Tibial nerve (tissue), 4 donors: ENCODE measurements at places on chromosomes 11 and 22.

DNA sequence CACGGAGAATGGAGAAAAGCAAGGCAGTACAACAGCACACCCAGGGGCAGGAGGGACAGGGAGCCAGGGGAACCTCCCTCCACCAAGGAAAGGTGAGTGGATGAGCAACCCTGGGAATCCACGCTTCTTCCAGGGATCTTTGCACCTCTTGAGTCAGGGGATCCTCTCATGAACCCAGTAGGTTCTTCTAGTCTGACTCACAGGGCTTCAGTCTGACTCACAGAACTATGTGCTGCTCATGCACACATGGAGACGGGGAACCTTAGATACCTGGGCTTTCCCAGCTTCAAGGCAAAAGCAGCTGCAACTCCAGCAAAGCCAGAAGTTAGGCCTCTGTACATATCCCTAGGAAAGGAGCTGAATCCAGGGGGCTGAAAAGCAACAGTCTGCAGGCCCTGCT is 1021.4 kb upstream of the TENM4 start:
- no peaks in the 10 kb centered on the region for H3K4me1 ChIP-seq
- H3K27me3 ChIP-seq: no peaks in the 10 kb centered on the region
- DNase-seq: no peak
- no peak overlapping the region for H3K27ac ChIP-seq

GRCh38 chr22:39907047-39907446 is 6.2 kb downstream of the GRAP2 start:
- H3K36me3 ChIP-seq: no peaks in the 10 kb centered on the region
- no peaks in the 10 kb centered on the region for H3K27me3 ChIP-seq
- no peak for DNase-seq
- H3K27ac ChIP-seq: no peak overlapping the region
- H3K4me3 ChIP-seq: no peak overlapping the region

- H3K36me3 ChIP-seq: peaks cover 63% of the 10 kb centered on the region
- H3K4me3 ChIP-seq: no peak overlapping the region
- H3K27ac ChIP-seq: no peak overlapping the region
- no peaks in the 10 kb centered on the region for H3K27me3 ChIP-seq
These were observed 51.7 kb downstream of the PPP2R1B start for GRCh38 chr11:111714522-111714921.

DNA sequence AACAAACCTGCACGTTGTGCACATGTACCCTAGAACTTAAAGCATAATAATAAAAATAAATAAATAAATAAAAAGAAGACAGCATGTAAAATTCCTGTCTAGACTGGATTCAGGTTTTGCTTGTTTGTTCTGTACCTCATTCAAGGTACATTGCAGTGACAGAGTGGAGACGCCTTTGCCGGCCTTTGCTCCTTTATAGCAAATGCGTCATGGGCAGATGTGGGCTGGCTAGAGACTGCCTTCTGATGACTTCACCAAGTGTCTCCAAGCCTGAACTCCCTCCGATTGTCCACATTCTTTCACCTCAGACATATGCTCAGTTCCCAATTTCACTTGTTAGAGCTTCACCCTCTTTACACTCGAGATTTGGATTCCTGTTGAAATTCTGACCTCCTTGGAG is 147.8 kb upstream of the ARHGAP20 start:
- DNase-seq: no peak
- no peaks in the 10 kb centered on the region for H3K4me1 ChIP-seq
- no peak overlapping the region for H3K4me3 ChIP-seq
- no peaks in the 10 kb centered on the region for H3K27me3 ChIP-seq
- H3K36me3 ChIP-seq: no peaks in the 10 kb centered on the region
- no peak overlapping the region for H3K27ac ChIP-seq

GRCh38 chr11:74288161-74288560 is 23.3 kb downstream of the P4HA3 start:
- DNase-seq: no peak
- H3K4me1 ChIP-seq: no peaks in the 10 kb centered on the region
- H3K27me3 ChIP-seq: no peaks in the 10 kb centered on the region
- H3K4me3 ChIP-seq: no peak overlapping the region

- H3K27ac ChIP-seq: no peak overlapping the region
- no peak overlapping the region for H3K4me3 ChIP-seq
- no peaks in the 10 kb centered on the region for H3K27me3 ChIP-seq
- DNase-seq: no peak
- no peaks in the 10 kb centered on the region for H3K36me3 ChIP-seq
- no peaks in the 10 kb centered on the region for H3K4me1 ChIP-seq
These were observed 51.9 kb downstream of the SPATA19 start for GRCh38 chr11:133793271-133794035.

GRCh38 chr11:108302121-108302785 is 79.4 kb downstream of the ATM start:
- no peak overlapping the region for H3K27ac ChIP-seq
- H3K4me3 ChIP-seq: no peak overlapping the region
- no peaks in the 10 kb centered on the region for H3K27me3 ChIP-seq
- no peaks in the 10 kb centered on the region for H3K4me1 ChIP-seq
- DNase-seq: no peak
- no peaks in the 10 kb centered on the region for H3K36me3 ChIP-seq

GRCh38 chr22:47053726-47054141 is 291.3 kb downstream of the TBC1D22A start:
- no peaks in the 10 kb centered on the region for H3K4me1 ChIP-seq
- H3K27me3 ChIP-seq: no peaks in the 10 kb centered on the region
- no peak overlapping the region for H3K27ac ChIP-seq
- no peaks in the 10 kb centered on the region for H3K36me3 ChIP-seq

DNA sequence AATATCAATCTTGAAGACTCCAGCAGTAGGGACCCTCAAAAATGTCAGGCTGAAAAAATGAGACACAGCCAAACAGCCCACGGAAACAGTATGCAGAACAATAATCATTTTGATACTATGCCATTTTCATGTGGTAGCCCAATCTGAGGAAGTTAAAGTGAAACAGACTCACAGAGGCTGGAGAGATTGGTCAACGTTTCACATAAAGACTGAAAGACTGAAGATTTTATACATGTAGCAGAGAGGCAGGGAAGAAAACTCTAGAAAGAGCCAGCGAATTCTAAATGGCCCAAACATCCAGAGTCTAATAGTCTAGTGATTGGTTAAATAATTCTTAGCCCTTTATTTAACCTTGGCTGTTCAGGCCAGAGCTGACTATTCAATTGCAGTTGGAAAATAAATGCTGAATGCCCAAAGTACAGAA is 49.4 kb downstream of the MAML2 start:
- no peaks in the 10 kb centered on the region for H3K4me1 ChIP-seq
- DNase-seq: no peak
- H3K27ac ChIP-seq: peak overlapping the region; percentile 16
- no peaks in the 10 kb centered on the region for H3K36me3 ChIP-seq
- H3K4me3 ChIP-seq: no peak overlapping the region
- H3K27me3 ChIP-seq: no peaks in the 10 kb centered on the region

GRCh38 chr11:62786318-62787004 is 741 bp upstream of the TMEM179B start:
- H3K27me3 ChIP-seq: no peaks in the 10 kb centered on the region
- H3K4me3 ChIP-seq: peak overlapping the region; percentile 87
- peak; percentile 82 for DNase-seq
- H3K36me3 ChIP-seq: peaks cover 41% of the 10 kb centered on the region
- H3K4me1 ChIP-seq: peaks cover 34% of the 10 kb centered on the region

GRCh38 chr11:84146826-84147225 is 860.7 kb upstream of the CCDC90B start:
- DNase-seq: no peak
- H3K36me3 ChIP-seq: no peaks in the 10 kb centered on the region
- H3K27ac ChIP-seq: no peak overlapping the region
- no peaks in the 10 kb centered on the region for H3K4me1 ChIP-seq
- no peaks in the 10 kb centered on the region for H3K27me3 ChIP-seq
- no peak overlapping the region for H3K4me3 ChIP-seq

- H3K4me3 ChIP-seq: no peak overlapping the region
- DNase-seq: peak; percentile 46
- H3K27me3 ChIP-seq: no peaks in the 10 kb centered on the region
- H3K27ac ChIP-seq: no peak overlapping the region
These were observed 5.9 kb upstream of the PHF21A start for GRCh38 chr11:46127150-46127638.

DNA sequence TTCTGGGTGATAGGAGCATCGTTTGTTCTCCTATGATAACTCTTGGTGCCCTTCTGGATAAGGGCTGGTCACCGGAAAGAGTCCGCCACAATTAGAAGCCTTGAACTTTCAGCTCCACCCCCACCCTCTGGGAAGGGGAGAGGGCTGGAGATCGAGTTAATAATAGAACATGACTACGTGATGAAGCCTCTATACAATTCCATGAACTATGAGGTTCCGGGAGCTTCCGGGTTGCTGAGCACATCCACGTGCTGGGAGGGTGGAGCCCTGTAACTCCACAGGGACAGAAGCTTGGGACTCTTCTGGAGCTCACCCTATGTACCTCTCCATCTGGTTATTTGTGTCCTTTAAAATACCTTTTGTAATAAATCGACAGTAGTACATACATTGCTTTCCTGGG is 40.3 kb downstream of the ARHGAP42 start:
- no peaks in the 10 kb centered on the region for H3K27me3 ChIP-seq
- no peaks in the 10 kb centered on the region for H3K36me3 ChIP-seq
- H3K4me1 ChIP-seq: peaks cover 39% of the 10 kb centered on the region
- H3K27ac ChIP-seq: peak overlapping the region; percentile 9
- no peak overlapping the region for H3K4me3 ChIP-seq

GRCh38 chr22:38202437-38203089 is 769 bp downstream of the MAFF start:
- peak overlapping the region; percentile 99 for H3K27ac ChIP-seq
- H3K36me3 ChIP-seq: no peaks in the 10 kb centered on the region
- peak overlapping the region; percentile 63 for H3K4me3 ChIP-seq
- H3K27me3 ChIP-seq: no peaks in the 10 kb centered on the region

DNA sequence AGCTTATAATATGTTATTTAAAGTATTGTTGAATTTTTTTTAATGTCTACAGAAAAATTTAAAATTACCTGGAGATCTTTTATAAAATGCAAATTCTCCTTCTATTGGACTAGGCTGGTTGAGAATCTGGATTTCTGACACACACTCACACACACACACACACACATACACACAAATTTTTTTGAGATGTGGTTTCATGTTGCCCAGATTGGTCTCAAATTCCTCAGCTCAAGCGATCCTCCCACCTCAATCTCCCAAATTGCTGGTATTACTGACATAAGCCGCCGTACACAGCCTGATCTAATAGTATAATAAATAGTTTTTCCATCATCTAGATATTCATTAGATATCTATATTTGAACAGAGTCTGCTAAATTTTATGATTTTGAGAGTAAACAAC is 4.5 kb upstream of the RFPL1 start:
- no peak overlapping the region for H3K4me3 ChIP-seq
- DNase-seq: no peak
- no peak overlapping the region for H3K27ac ChIP-seq
- H3K36me3 ChIP-seq: no peaks in the 10 kb centered on the region
- no peaks in the 10 kb centered on the region for H3K4me1 ChIP-seq
- H3K27me3 ChIP-seq: no peaks in the 10 kb centered on the region

DNA sequence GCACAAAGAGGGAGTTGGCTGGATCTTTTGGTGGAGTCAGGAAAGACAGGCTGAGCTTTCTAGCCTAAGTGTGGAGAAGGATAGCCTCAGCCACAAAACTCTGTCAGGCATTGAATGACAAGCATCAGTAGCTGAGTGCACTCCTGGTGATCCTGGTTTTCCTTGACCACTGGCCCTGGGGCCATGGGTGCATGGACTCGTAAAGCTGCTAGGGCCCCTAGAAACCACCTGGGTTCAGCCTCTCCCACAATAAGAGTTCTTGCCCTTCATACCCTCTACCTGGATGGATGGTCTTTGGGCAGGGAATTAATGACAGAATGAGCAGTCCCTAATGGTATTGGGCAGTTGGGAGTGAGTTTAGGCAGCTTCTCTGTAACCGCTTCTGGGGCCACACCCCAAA is 22.9 kb downstream of the TUB start:
- no peak overlapping the region for H3K27ac ChIP-seq
- no peak for DNase-seq
- H3K4me1 ChIP-seq: no peaks in the 10 kb centered on the region
- H3K27me3 ChIP-seq: no peaks in the 10 kb centered on the region
- no peak overlapping the region for H3K4me3 ChIP-seq

GRCh38 chr11:21121991-21122390 is 452.6 kb downstream of the NELL1 start:
- no peak overlapping the region for H3K4me3 ChIP-seq
- H3K36me3 ChIP-seq: no peaks in the 10 kb centered on the region
- no peak for DNase-seq
- no peak overlapping the region for H3K27ac ChIP-seq

- no peak for DNase-seq
- H3K4me3 ChIP-seq: no peak overlapping the region
- peaks cover 31% of the 10 kb centered on the region for H3K4me1 ChIP-seq
- no peaks in the 10 kb centered on the region for H3K36me3 ChIP-seq
These were observed 3.3 kb upstream of the BACE1 start for GRCh38 chr11:117319214-117319840.

DNA sequence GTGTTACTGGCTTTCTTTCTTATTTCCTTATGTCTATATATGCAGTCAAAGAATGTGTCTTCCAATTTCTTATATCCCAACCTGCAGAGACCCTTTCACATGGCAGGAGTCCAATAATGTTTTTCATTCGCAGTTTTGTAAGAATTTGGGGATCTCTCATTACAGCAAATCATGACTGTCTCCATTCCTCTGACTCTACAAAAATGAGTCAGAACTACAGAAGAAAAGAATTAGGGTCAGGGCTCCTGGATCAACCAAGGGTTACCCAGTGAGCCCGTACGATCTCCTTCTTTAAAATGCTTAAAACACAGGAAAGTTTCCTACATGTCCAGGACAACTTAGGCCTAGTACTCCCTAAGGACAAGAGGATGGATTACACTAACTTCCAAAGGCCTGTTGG is 42.2 kb downstream of the RPUSD4 start:
- H3K27ac ChIP-seq: no peak overlapping the region
- DNase-seq: no peak
- no peak overlapping the region for H3K4me3 ChIP-seq
- no peaks in the 10 kb centered on the region for H3K4me1 ChIP-seq

- no peak overlapping the region for H3K27ac ChIP-seq
- H3K36me3 ChIP-seq: peaks cover 74% of the 10 kb centered on the region
These were observed 68.3 kb downstream of the SPECC1L start for GRCh38 chr22:24338726-24339451.

DNA sequence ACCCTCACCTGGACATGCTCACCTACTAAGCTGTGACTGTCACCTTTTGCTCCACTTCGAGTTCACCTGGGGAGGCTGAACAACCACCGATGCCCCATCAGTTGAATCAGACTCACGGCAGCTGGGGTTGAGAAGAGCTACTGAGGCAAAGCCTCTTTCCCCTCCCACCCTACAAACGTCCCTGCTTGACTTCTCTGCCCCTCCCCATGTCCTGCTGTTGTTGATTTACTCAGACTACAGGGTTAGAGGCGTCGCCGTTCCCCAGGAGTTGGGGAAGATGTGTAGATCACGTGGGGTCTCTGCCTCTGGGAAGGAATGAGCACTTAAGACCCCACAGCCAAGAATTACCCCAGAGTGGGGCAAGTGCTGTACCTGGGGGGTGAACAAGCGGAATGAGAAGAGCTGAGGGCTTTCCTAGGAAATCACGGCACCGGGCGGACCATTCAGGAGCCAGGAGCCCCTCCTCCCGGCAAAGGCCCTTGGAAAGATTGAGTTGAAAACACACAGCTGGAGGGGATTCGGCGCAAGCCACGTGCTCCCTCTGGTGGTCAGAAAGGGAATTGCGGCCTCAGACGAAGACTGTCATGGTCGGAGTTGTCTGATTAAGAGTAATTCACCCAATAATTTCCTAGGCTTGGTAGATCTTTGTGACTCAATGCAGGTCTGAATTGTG is 7.0 kb downstream of the FXYD2 start:
- H3K27ac ChIP-seq: no peak overlapping the region
- peak; percentile 87 for DNase-seq
- no peak overlapping the region for H3K4me3 ChIP-seq
- no peaks in the 10 kb centered on the region for H3K36me3 ChIP-seq

GRCh38 chr11:22049276-22049675 is 143.6 kb upstream of the ANO5 start:
- no peaks in the 10 kb centered on the region for H3K27me3 ChIP-seq
- H3K4me1 ChIP-seq: no peaks in the 10 kb centered on the region
- H3K27ac ChIP-seq: no peak overlapping the region
- no peak for DNase-seq
